ENCODE measurements at places on chromosomes 6 and 20. TPM values are rescaled to one million over a fixed set of nuclear protein-coding genes. Genes with fewer than 3 reads are reported as not detected.

ULBP3 gene
- 0.46 TPM for total RNA-seq

HLA-DQA2 gene
- 0.11 TPM for total RNA-seq

PSORS1C1 gene
- 0.33 TPM for total RNA-seq

DEFB124 gene
- total RNA-seq, result not detected

MCCD1 gene
- not detected for total RNA-seq

SPATA2 gene
- total RNA-seq, result 8.7 TPM

RBPJL gene
- not detected for total RNA-seq

PRL gene
- not detected for total RNA-seq

NUP43 gene
- 89.4 TPM for total RNA-seq

TNFRSF6B gene
- total RNA-seq, result 0.21 TPM

PLAGL2 gene
- 98.2 TPM for total RNA-seq

HAO1 gene
- not detected for total RNA-seq

SLC2A10 gene
- total RNA-seq, result not detected

GGTLC1 gene
- not detected for total RNA-seq

PDE10A gene
- total RNA-seq, result not detected

LATS1 gene
- total RNA-seq, result 21.2 TPM

SLC52A3 gene
- not detected for total RNA-seq
